ENCODE measurements at places on chromosomes 7 and 10.

- DNase-seq = no peak
Observed at GRCh38 chr7:37287131-37287855, 161.4 kb downstream of the ELMO1 start.

GRCh38 chr10:131625041-131625440, 275.8 kb upstream of the PPP2R2D start:
- no peak for DNase-seq

DNA sequence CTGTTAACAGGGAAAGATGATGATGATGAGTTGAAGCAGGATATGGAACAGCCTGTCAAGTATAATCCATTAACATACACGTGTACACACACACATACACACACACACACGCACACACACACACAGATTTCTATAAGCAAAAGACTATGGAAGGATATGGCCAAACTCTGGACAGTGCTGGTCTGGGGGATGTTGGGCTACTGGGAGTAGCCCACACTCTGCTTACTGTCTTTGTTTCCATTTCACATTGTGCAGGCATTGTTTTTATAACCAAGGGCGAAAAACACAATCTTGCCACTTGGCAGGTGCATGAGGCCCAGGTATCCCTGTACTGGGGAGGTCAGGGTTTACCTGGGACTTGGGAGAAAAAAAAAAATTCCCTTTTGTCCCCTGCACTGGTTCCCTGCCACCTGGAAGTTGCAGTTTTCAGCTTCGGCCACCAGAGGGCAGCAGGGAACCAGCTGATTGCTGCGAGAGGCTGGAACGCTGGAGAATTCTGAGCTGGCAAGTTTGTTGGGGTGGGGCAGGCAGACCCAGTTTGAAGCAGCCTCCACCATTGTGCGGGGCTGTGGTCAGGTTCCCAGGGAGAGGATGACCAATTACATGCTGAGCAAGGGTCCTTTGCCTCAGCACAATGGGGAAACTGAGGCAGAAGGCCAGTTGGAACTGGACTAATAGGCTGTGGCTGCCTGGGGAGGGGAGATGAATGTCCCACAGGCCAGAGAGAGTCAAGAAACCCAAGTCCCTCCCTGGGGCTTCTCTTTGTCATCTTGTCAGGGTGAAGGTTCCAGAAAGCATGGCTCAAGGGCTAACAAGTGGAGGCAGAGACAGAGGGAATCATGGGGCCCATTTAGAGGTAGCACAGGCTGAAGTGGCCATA, 27.3 kb downstream of the PPIF start:
- DNase-seq = peak; percentile 82

DNA sequence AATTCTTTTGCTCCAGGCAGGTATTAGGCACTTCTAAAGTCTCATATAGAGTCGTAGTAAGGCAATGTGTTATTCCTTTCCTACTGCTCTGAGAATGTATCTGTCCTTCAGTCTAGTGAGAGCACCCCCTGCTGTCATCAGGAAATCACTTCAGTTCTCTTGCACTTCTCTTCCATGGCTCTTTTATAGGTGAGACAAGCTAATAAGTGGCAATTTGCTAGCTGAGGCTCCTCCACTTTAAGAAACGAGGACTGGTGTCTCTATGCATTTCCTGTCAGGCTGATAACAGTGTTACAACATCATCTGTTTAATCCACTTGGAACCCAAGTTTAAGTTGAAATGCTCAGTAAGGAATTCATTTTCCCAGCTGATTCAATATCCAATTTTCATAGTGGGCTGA, 350.6 kb downstream of the TFEC start:
- DNase-seq = peak; percentile 15

GRCh38 chr7:137930581-137930980, 71.3 kb downstream of the CREB3L2 start:
- peak; percentile 16 for DNase-seq

- no peak for DNase-seq
Observed at GRCh38 chr10:98587156-98587837, 140.6 kb upstream of the HPS1 start.

DNA sequence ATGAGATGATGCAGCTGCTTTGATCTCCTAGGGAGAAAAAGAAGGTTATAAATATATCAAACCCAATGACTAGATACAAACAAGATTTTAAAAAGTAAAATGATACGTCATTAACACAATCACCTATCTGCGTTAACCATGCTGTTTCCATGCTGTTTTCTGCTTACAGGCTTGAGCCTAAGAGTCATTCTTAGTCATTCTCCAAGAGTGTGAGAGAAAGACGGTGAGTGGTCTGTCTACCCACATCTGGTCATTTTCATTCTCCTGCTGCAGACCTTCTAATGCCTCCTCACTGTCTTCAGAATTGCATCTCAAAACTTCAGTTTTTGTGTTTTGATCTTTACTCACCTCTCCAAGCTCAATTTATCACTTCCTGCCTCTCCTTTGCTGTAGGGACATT, 98.0 kb upstream of the ELMO1 start:
- no peak for DNase-seq

GRCh38 chr7:2460188-2460587, 16.0 kb downstream of the GRIFIN start:
- no peak for DNase-seq

GRCh38 chr7:5429253-5429856, 5.7 kb upstream of the TNRC18 start:
- no peak for DNase-seq

DNA sequence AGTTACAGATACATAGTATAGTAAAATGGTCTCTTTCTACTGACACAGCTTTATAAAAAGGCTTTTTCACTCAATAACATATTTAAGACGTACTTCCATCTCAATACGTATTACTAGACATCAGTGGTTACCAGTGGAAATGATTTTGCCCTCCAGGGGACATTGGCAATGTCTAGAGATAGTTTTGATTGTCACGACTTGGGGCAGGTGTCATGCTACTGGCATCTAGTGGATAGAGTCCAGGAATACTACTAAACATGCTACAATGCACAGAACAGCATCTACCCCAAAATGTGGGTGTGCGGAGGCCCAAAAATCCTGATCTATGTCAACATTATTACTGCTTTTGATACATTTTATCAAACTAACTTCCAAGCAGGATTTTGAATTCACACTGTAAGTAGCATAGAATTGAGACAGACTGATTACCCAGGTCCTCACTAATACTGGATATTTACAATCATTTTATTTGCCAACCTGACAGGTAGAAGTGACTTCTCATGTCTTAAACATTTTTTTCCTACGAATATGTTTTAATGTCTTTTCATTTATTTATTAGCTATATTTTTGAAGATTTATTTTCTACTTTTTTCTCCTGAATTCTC, 53.8 kb downstream of the HGF start:
- DNase-seq = no peak
